ENCODE measurements at places on chromosomes 4 and X.
A peak's percentile ranks its signal among the peaks of the same experiment; 100 is the strongest.

DNA sequence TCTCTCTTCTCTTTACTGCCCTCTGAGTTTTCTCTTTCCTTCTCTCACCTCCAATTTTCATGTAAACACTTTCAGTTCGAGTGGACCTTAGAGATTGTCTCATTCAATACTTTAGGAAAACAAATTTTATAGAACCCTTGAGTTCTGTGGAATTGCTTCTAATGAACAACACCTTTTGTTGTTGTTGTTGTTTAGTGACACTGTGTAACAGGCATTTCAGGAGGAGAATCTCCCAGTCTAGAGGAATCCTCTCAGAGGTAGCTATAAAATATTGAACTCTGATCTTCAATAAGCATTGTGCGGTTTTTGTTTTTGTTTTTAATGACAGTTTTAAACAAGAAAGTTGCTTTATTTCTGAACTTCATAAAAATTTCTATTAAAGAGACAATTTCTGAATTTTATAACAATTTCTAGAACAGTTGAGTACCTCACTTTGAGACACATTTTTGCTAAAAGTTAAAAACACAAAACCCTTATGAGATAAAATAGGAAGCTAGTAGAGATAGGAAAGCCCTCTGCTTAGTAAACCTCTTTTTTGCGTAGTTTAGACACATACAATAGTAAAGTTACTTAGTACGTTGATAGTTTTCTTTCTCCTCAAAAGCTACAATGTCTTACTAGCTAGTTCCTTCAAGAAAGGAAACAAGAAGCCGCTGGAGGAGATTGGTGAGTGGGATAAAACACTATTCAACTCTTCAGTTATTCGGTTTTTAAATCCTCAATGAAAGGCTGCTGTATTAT lies 38.8 kb downstream of the CLCN3 start:
- DNase-seq, result no peak

- no peak for DNase-seq
Observed at GRCh38 chr4:173443121-173443520, 44.2 kb upstream of the SCRG1 start.

- DNase-seq, result peak; percentile 10
Observed at GRCh38 chrX:97636473-97637140, 752.9 kb downstream of the RPA4 start.

DNA sequence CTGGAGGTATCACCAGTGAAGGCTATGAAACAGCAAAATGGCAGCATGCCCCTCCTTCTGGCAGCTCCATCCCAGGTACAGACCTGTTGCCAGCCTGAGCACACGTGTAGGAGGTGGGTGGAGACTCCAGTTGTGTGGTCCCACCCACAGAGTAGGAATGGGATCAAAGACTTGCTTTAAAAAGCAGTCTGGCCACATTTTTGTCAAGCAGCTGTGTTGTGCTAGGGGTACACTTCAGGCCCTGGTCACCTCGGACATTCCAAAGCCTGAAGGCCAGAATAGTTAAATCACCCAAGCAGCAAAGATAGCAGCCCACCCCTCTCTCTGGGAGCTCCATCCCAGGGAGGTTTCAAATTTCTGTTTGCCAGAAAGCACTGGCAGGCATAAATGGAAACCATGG lies 20.3 kb upstream of the AMBN start:
- no peak for DNase-seq

- DNase-seq, result no peak
Observed at GRCh38 chr4:70000711-70001110, 4.9 kb downstream of the STATH start.

GRCh38 chr4:186840771-186841301 lies 117.2 kb upstream of the FAT1 start:
- DNase-seq, result no peak

GRCh38 chr4:35982318-35982717 lies 262.0 kb downstream of the ARAP2 start:
- no peak for DNase-seq

DNA sequence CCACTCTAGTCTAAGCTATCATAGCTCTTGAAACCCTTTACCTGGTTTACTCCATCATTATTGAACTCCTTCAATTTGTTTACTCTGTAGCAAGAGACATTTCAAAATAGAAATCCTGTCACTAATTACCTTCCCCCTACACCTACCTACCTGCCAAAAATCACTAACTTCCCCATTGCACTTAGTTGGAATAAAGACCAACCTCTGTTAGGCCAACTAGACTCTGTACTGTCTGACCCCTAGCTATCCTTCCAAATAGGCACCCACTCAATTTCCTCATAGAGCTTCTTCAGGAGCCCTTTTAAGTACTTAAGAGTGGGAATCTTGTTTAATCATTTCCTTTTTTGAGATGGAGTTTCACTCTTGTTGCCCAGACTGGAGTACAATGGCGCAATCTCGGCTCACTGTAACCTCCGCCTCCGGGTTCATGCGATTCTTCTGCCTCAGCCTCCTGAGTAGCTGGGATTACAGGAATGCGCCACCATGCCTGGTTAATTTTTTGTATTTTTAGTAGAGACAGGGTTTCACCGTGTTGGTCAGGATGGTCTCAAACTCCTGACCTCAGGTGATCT lies 8.9 kb upstream of the CDKL2 start:
- DNase-seq, result no peak

- no peak for DNase-seq
Observed at GRCh38 chr4:139962130-139962684, 191.8 kb downstream of the MAML3 start.

GRCh38 chr4:151431728-151432127 lies 22.8 kb downstream of the FHIP1A start:
- DNase-seq, result no peak

GRCh38 chr4:7828011-7828720 lies 111.5 kb downstream of the AFAP1 start:
- peak; percentile 49 for DNase-seq

Measured in brain (organoid and tissue), 16 donors.